ENCODE measurements at places on chromosomes 3 and 15. TPM values are rescaled to one million over a fixed set of nuclear protein-coding genes. Genes with fewer than 3 reads are reported as not detected.
A peak's percentile ranks its signal among the peaks of the same experiment; 100 is the strongest.

The P2RY14 gene
- not detected for polyA plus RNA-seq

DNA sequence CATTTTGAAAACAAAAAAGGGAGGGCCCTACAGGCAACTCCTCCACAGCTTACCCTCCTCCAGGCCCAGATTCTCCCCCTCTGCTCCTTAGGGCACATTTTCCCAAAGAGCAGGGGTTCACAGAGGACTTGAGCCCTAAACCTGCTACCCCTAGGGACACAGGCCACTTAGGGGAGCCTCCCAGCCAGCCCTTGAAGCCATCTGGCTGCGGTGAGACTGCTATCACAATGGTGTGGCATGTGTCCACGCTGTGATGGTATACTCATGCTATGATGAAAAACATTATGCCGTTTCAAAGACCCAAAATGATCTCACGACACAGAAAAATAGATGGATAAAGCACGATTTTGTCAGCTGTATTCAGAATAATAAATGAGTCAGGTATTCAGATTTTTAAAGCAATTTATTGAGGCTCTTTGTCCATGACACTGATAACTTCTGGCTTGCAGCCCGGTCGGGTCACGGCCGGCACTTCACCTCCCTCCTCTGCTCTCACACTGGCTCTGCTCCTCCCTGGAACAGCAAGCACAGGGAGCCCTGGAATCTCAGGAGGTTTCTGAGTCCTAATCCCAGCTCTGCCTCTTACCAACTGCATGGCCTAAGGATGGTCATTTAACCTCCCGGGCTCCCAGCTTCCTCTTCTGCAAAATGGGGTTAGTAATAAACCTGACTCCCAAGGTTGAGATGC, 115.3 kb downstream of the MEGF11 start:
- H3K36me3 ChIP-seq: no peaks in the 10 kb centered on the region
- no peaks in the 10 kb centered on the region for H3K27me3 ChIP-seq
- peaks cover 22% of the 10 kb centered on the region for H3K4me1 ChIP-seq
- no peak overlapping the region for H3K27ac ChIP-seq

- peaks cover 7% of the 10 kb centered on the region for H3K4me1 ChIP-seq
- H3K27ac ChIP-seq: no peak overlapping the region
- DNase-seq: no peak
- H3K4me3 ChIP-seq: no peak overlapping the region
These were observed 75.0 kb downstream of the PEX5L start for GRCh38 chr3:179961703-179962078.

The FMN1 gene
- polyA plus RNA-seq: 0.42 TPM

- no peak overlapping the region for H3K27ac ChIP-seq
- H3K36me3 ChIP-seq: no peaks in the 10 kb centered on the region
- DNase-seq: no peak
- H3K4me3 ChIP-seq: no peak overlapping the region
- no peaks in the 10 kb centered on the region for H3K27me3 ChIP-seq
These were observed 198.5 kb upstream of the GADL1 start for GRCh38 chr3:31092748-31093589.

GRCh38 chr3:164779816-164780215, 298.5 kb downstream of the SI start:
- no peak overlapping the region for H3K4me3 ChIP-seq
- no peak for DNase-seq
- no peaks in the 10 kb centered on the region for H3K4me1 ChIP-seq
- no peaks in the 10 kb centered on the region for H3K27me3 ChIP-seq
- H3K36me3 ChIP-seq: no peaks in the 10 kb centered on the region

DNA sequence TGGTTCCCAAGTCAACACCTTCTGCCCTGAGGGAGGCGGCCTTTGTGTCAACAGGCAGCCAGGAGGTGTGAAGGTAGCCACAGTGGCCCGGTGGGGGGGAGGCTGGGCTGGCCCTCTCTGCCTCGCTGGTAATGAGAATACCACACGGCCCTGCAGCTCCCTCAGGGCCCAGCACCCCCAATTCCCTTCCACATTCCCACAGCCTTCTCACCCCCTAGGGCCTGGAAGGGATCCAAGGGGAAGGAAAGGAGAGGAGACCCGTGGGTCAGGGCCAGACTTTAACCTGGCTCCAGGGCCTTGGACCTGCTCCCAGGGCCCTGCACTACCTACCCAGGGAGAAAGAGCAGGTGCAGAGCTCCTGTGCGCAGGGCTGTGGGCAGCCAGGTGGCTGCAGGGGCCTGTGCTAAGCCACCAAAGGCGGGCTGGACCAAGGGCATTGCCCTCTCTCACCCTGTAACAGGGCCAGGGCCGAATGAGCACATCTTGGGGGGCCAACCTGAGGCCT, 8.7 kb upstream of the MESP2 start:
- H3K36me3 ChIP-seq: no peaks in the 10 kb centered on the region
- no peaks in the 10 kb centered on the region for H3K4me1 ChIP-seq
- no peak for DNase-seq

The LDHAL6B gene
- polyA plus RNA-seq: not detected

The CMTM8 gene
- 3.8 TPM for polyA plus RNA-seq

The TMCO5A gene
- not detected for polyA plus RNA-seq

DNA sequence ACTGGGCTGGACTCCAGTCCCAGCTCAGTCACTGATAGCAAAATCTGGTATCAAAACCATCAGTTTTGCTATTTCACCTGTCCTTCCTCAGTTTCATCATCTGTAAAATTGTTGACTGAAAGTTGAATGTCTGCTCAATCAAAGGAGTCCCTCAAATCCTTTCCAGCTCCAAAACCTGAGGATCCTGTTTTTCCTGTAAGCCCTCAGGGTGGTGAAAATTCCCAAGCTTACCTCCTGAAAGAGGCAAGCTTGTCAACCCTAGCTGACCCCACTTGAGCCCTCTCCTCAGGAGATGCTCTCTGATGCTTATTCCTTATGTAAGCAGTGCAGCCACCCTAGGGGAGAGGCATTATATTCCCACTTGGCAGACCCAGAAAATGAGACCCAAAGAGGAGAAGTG, 82.6 kb downstream of the HMG20A start:
- no peak overlapping the region for H3K27ac ChIP-seq
- H3K4me1 ChIP-seq: peaks cover 13% of the 10 kb centered on the region
- H3K4me3 ChIP-seq: no peak overlapping the region
- peaks cover 12% of the 10 kb centered on the region for H3K36me3 ChIP-seq
- DNase-seq: no peak

The RBPMS2 gene
- polyA plus RNA-seq: not detected

GRCh38 chr15:99502182-99502581, 63.6 kb upstream of the MEF2A start:
- peak overlapping the region; percentile 27 for H3K27ac ChIP-seq
- H3K27me3 ChIP-seq: no peaks in the 10 kb centered on the region
- H3K4me1 ChIP-seq: peaks cover 41% of the 10 kb centered on the region
- no peak overlapping the region for H3K4me3 ChIP-seq
- DNase-seq: no peak

The TMA7 gene
- 714 TPM for polyA plus RNA-seq

DNA sequence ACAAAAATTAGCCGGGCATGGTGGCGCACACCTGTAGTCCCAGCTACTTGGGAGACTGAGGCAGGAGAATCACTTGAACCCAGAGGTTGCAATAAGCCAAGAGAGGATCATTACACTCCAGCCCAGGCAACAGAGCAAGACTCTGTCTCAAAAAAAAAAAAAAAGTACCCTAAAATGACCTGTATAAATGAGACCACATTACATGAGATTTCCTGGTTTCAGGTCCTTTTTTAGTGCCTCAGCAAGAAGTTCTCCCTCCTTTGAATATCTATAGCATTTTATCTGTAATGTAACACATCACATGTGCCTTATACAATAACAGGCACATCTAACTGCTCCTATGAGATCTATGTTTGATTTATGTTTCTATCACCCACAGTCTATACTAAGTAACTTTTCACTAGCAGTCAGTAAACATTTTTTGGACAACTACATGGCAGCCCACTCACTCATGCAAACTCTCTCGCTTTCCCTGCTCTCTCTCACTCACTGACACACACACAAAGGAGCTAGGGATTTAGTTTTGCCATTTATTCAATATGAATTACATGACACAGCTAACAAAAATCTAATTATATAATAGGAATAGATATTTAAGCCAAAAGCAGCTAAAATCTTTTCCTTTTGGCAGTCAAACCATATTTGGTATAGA, 34.1 kb downstream of the ADAM10 start:
- DNase-seq: no peak
- H3K36me3 ChIP-seq: peaks cover 25% of the 10 kb centered on the region
- H3K27ac ChIP-seq: peak overlapping the region; percentile 35
- H3K27me3 ChIP-seq: no peaks in the 10 kb centered on the region
- no peak overlapping the region for H3K4me3 ChIP-seq

DNA sequence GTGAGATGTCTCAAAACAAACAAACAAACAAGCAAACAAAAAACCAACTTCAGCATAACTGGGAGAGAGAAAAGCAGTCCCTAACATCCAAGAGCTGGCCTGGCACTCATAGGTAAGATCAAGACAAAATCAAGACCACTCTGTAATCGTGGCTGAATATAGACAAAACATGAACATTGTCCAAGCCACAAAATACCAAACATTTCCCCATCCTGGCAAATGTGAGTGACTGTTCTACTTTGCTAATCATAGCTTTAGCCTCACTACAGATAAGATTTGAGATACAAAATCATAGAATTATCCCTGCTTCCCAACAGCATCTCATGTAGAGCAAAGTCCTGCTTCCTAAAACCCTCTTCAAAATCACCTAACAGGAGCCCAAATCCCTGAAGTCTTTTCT, 116.7 kb upstream of the PRTG start:
- no peaks in the 10 kb centered on the region for H3K27me3 ChIP-seq
- no peak overlapping the region for H3K27ac ChIP-seq
- H3K36me3 ChIP-seq: peaks cover 8% of the 10 kb centered on the region
- DNase-seq: no peak
- no peak overlapping the region for H3K4me3 ChIP-seq

DNA sequence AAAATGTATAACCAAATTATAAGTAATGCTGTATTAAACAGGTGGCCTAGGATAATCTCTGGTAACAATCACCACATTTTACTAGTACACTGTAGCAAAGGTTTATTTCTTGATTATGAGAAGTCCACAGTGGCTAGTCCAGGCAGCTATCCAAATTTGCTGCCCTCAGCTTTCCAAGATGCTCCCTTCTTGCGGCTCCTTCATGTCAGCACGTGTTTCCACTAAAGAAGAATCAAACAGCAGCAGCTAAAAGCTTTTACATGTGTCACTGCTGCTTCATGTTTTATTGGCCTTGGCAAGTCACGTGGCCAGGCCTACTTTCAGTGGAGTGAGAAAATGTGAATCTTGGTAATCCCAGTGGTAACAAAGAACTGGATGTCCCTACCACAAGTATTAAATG, 5.6 kb upstream of the RBMS3 start:
- H3K27me3 ChIP-seq: no peaks in the 10 kb centered on the region
- H3K36me3 ChIP-seq: no peaks in the 10 kb centered on the region
- H3K27ac ChIP-seq: no peak overlapping the region
- H3K4me3 ChIP-seq: no peak overlapping the region

DNA sequence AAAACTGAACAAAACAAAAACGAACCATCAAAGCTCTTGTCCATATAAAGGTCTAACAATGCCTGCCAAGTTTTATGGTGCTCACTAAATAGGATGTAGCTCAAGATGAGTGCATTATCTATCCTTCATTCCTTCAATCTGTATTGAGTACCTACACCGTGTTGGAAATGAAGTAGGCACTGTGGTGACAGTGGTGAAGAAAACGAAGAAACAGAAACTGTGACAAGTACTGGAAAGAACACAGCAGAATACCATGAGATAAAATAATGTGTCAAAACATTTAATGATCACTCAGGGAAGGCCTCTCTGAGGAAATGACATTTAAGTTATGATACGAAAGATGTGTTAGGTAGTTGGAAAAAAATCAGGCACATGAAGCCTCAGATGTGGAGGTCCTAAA, 36.2 kb downstream of the CBLB start:
- H3K27ac ChIP-seq: peak overlapping the region; percentile 87
- peaks cover 50% of the 10 kb centered on the region for H3K36me3 ChIP-seq
- no peaks in the 10 kb centered on the region for H3K27me3 ChIP-seq
- peaks cover 82% of the 10 kb centered on the region for H3K4me1 ChIP-seq

GRCh38 chr15:81284256-81285031, 39.5 kb downstream of the STARD5 start:
- H3K36me3 ChIP-seq: peaks cover 4% of the 10 kb centered on the region
- peaks cover 86% of the 10 kb centered on the region for H3K4me1 ChIP-seq
- peak overlapping the region; percentile 23 for H3K4me3 ChIP-seq
- DNase-seq: no peak

GRCh38 chr3:37237252-37237651, 62.9 kb upstream of the LRRFIP2 start:
- no peak overlapping the region for H3K27ac ChIP-seq
- H3K36me3 ChIP-seq: no peaks in the 10 kb centered on the region
- no peak overlapping the region for H3K4me3 ChIP-seq
- peaks cover 5% of the 10 kb centered on the region for H3K4me1 ChIP-seq

The CPN2 gene
- not detected for polyA plus RNA-seq

All from naive thymus-derived CD8-positive, alpha-beta T cell (primary cell).